SHP77 treated with DMSO at 0.1 percent for 48 hours (cell line): ENCODE measurements at places on chromosomes 2 and 18.

GRCh38 chr2:233081232-233081730, 21.1 kb downstream of the INPP5D start:
- DNase-seq, result no peak

DNA sequence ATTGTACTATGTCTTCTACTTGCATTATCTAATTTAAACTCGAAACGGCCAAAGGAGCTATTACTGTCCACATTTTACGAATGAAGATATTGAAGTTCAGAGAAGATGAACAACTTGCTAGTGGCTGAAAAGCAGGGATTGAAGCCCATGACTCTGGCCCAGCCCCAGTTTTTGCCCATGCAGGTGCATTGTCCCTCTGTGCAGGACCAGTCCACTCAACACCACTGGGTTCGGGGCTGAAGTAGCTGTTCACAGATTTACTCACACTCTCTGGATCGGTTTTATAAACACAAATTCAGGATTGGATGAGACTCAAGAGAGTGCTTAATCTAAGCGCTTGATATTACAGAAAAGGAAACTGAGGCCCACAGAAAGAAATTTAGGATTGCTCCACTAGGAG, 1.4 kb upstream of the IHH start:
- DNase-seq, result no peak

DNA sequence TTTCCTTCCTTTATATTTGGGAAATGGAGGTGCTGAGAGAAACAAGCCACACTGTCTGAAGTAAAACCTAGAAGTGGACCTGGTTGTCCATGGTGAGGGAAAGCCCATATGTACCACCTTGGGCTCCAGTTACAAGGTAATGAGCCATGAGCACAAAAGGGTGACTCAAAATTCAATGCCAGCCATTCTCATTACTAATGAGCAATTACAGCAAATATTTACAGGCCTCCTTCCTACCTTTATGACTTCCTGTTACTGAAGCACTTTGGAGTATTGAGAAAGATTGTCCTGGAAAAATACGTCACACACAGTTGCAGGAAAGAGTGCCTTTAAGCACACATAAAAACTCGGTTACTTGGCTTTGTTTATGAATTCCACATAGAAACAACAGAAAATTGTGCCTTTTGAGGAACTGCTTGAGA, 9.1 kb downstream of the EPAS1 start:
- DNase-seq, result no peak

- DNase-seq, result peak; percentile 64
Measured at GRCh38 chr18:3525870-3526420, 76.0 kb downstream of the TGIF1 start.

DNA sequence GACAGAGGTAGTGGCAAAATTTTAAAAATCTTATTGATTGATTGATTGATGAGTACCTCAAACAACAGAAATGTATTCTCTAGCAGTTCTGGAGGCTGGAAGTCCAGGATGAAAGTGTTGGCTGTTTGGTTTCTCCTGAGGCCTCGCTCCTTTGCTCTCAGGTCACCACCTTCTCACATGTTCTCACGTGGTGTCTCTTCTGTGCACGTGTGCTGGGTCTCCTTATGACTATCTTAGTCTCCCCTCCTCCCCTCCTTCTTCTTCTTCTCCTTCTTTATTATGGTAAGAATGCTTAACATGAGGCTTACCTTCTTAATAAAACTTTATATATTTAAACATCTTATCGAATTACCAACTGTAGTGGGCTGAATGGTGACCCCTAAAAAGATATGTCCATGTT, 446.0 kb upstream of the SPHKAP start:
- DNase-seq, result no peak

DNA sequence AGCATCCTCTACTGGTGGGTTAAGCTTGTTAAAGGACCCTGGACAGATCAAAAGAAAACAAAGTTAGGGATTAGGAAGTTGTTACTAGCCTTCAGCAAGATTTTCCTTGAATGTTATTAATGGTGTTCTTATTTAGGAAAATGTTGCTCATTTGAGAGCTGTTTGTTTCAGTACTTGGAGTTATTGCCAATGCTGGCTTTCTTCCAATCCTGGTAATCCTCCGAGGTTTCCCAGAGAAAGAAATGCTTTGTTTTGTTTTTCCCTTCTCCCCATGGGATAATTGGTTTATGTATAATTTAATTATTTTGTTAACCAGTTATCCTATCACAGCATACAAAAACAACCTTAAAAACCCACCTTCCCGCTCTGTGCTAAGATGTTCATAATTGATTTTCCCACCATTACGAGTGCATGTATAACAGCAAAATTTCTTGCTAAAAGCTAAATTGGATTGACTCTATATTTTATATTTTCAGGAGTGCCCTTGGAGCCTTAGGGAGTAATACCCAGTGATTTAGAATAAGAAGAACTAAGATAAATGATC, 79.8 kb downstream of the MGAT5 start:
- no peak for DNase-seq

DNA sequence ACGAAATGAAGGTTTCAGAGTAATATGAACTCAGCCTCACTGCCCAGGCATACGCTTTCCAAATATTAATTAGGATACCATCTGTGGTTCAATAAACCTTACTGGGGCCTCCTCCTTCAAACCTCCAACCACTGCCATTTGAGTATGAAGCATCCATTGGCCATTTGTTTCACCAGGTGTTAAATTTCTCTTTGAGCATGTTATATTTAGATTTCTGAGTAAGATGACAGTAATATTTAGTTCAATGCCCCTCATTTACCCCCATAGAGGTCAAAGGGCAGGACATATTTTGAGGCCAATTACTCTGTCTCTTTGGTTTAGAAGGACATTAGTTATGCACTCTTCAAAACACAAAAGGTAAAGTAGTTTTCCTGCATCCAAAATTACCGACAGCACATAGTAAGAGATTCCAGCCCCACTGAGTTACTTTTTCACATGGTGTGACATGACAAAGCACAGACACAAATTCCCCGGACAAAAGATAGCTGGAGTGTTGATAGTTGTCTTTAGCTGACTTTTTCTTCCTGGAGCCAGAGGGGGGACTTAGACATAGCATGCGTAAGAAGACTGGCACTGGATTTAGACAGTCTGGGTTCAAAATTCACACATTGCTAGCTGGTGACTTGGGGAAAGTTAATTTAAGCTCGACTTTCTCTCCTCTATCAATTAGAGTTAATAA, 33.1 kb upstream of the LNPK start:
- DNase-seq, result no peak

DNA sequence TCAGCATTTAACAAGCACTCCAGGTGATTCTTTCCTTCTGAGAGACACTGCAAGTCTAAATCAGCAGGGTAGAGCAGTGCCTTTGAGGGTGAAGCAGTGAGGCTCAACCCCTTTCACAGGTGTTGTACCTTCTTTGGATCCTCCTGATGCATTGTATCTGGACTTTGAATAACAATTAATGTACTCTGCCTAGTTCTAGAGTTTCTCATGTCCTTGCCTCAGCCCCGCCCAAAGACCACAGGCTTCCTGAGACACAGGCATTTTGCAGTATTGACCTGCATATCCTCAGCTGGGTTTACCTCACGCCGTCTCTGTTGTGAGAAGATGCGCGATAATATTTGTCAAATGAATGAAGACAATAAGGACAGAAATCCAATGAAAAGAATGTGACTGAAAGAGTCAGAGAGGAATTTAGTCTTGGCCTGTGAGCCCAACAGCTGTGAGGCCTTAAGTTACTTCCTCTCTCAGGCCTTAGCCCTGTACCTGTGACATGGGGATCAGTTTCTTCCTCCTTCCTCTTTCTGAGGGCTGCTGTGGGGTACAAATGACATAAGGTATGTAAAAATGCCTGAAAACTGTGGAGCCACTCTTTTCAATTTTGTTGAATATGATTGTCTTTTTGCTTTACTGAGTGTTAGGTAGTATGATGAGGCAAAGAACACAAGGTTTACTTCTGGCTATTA, 43.7 kb downstream of the WIPF1 start:
- DNase-seq, result no peak

DNA sequence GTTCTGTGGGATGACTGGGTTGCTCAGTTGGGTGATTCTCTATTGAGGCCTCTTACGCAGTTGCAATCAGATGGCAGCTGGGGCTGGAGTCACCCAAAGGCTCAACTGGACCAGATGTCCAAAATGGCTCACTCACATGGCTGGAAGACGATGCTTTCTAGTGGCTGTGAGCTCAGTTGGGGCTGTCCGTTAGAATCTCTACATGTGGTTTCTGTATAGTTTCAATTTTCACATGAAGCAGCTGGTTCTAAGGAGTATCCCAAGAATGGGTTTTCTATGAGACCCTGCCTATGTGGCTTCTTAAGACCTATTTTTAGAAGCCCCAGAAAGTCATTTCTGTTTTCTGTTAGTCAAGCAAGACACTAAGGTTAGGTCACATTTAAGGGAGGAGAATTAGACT, 4.4 kb downstream of the XRCC5 start:
- no peak for DNase-seq

GRCh38 chr2:42118754-42119569, 50.2 kb upstream of the EML4 start:
- no peak for DNase-seq

DNA sequence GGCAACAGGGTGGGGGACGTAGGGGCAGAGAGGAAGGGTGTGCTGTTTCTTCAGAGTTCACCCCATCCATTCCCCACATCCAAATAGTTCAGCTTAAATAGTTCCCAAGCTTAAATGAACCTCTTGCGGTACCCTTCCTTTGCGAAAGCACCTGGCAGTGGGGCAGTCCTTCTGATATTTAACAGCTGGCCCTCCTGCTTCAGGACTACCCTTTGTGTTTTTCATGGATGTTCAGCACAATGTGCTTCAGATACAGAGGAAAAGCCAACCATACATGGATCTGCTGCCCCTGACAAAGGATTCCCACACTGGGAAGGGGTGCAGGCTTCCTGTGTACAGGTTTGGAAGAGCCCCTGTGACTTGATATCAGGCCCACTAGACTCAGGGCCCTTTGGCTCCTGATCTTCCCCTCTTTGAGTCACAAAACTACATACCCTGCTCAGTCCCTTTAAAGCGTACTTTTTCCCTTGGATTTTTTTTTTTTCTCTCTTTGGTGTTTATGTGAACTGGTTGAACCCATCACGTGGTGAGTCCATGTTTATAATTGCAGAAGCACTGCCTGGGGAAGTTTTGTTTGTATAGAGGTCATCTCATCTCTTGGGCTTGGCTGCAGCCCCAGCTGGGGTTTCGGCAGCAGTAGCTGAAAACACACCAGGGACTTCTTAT, 45.3 kb upstream of the IGFBP5 start:
- peak; percentile 79 for DNase-seq

DNA sequence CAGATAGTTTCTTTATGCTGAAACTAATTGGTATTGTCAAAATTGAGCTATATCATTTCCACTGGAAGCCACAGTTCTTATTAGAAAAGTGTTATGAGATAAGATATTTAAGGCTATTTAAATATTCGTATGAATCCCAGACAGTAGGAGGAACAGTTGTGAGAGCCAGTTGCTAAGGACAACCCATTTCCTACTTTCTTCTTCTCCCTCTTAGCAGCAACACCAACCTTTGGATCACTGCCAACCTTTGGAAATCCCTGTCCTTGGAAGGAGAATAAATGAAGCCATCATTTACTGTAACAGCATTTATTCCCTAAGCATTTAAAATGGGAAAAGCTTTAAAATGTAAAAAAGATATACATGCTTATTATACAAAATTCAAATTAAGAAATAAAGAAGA, 85.8 kb downstream of the PLCL1 start:
- DNase-seq, result no peak

GRCh38 chr2:101912545-101912944, 79.2 kb upstream of the IL1R2 start:
- DNase-seq, result no peak

- no peak for DNase-seq
Measured at GRCh38 chr18:37540424-37541138, 25.0 kb downstream of the CELF4 start.

- DNase-seq, result no peak
Measured at GRCh38 chr2:105454801-105455485, 56.1 kb upstream of the FHL2 start.

DNA sequence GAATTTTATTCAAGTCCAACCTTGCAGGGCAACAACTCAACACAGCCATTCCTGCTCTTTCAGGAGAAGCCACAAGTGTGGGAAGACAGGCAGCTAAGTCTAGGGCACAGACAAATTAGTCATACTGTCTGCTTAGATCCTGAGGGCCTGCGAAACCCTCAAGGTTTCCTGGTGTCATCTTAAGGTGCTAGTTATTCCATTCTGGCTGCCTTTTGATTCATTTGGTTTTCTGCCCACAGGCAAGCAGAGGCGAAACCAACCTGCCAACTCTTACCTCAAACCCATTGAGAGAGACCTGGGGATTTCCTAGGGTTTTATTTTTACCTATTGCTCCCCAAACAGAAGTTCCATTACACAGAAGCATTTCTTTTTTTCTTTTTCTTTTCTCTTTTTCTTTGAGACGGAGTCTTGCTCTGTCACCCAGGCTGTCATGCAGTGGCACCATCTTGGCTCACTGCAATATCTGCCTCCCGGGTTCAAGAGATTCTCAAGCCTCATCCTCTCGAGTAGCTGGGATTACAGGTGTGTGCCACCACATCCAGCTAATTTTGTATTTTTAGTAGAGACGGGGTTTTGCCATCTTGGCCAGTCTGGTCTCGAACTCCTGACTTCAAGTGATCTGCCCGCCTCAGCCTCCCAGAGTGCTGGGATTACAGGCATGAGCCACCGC, 23.7 kb upstream of the SCYGR1 start:
- DNase-seq, result no peak

- DNase-seq, result no peak
Measured at GRCh38 chr2:195595825-195596224, 61.2 kb upstream of the SLC39A10 start.

DNA sequence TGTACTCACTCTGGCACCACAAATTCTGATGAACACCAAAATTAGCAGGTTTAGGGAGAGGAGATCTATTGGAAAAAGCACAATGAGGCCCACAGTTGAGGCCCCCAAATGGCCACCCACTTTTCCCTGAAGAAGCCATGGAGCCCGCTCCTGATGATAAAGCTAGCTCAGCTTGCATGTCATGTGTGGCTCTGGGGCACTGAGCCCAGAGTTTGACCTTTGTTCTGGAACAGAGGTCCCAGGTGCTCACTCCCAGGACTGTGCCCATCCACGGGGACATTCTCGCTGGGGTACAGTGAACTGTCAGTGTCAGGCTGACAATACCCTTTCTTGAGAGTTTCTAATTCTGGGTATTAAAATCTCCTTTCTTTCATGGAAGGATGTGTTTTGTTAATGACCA, 36.2 kb downstream of the XDH start:
- DNase-seq, result no peak

DNA sequence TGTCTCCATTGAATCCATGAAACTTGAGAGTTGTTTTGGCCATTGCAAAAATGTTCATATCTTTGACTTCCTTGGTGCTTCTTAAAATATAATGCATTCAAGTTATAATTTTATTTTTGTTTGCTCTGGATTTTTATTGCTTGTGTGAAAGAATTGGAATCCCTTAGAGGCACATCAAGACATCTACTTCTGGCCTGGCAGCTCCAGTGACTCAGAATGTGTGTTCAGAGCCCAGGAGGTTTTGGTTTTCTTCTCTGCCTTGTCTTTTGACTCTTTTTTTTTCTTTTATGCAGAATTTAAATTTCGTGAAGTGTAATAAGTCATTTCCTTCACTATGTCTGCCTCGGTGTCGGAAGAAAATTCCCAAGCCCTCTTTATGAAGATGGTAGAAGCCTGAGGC, 180.2 kb downstream of the LTBP1 start:
- DNase-seq, result no peak

GRCh38 chr2:195520671-195521155, 136.3 kb upstream of the SLC39A10 start:
- DNase-seq, result no peak
